ENCODE measurements at places on chromosomes 7 and 10.

DNA sequence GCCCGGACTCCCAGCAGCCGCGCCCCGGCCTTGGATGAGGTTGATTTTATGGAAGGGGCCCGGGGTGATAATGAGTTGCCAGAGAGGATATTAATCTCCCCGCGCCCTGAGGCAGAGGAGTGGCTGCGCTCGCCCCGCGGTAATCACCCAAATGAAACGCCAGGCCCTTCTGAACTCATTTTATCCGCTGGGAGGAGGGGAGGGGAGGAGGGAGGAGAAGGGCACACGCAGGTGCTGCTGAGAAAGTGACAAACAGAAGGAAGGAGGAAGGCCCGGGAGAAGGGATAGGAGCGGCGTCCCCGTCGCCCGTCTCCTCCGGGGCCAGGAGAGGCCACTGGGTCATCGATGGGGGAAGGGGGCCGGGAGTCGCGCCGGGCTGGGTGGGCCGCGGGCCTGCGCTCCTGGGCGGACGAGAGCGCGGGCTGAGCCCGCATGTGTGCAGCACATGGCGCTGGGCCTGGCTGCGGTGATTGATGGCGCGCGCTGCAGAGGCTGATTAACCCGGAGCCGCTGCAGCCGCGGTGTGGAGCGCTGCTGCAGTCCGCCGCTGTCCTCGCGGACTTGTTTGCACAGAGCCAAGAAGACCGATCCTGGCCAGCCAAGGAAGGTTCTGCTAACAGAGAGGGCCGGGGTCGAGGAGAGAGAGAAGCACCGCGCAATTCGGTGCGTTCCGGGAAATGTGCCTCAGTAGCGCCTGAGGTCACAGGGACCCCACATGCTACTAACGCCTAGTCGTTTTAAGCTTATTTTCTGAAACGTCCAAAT is 6.5 kb downstream of the MNX1 start:
- no peak for DNase-seq

GRCh38 chr7:150311711-150312110 is 11.4 kb upstream of the LRRC61 start:
- DNase-seq = no peak

DNA sequence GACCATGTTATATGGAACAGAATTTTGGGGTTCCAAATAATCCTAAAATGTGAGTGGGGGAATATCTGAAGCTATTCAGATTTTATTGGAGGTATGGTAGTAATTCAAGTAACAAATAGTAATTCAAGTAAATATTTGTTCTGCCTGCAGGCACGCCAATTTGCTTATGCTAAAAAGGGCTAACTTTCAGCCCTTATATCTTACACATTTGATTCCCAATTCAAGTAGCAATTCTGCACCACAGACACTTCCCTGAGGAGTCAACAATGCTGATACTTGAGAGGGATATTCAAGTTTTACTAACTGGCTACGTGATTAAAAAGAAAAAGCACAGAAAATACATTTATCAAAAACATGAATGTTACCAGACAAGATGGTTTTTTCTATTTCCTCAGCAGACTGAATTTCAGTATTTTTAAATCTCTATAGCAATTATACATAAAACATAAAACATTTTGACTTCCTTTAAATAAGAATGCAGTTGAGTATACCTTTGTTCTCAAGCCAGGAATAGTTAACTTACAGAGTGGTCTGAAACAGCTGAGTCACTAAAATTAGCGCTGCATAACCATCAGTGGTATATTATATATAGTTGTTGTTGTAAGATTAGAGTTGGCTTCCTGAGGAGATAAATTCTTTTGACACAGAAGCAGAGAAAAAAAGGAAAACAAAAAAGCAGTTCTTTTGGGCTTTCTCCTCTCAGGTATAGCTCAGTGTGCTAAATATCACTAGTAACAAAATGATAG is 33.9 kb downstream of the MTPN start:
- no peak for DNase-seq

DNA sequence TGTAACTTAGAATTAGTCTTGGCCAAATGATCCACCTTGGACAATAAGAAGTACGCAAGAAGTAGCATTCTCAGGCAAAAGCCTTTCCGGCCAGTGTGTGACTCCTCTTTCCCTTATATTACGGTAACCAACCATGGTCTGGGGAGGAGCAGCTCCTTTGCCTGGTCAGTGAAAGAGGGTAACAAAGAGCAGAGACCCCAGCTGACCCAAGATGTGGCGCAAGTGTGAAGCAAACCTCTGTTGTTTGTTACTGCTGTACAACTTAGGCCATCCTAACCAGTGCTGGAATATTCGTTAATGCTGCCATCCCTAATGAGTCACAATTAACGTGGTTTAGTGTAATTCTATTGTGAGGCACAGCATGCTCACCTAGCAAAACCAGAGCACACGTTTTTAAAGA is 44.0 kb downstream of the HIPK2 start:
- DNase-seq = no peak

GRCh38 chr10:115022733-115023132 is 70.4 kb upstream of the ATRNL1 start:
- DNase-seq = no peak

- no peak for DNase-seq
These were observed 5.0 kb downstream of the GAD2 start for GRCh38 chr10:26221541-26221940.

DNA sequence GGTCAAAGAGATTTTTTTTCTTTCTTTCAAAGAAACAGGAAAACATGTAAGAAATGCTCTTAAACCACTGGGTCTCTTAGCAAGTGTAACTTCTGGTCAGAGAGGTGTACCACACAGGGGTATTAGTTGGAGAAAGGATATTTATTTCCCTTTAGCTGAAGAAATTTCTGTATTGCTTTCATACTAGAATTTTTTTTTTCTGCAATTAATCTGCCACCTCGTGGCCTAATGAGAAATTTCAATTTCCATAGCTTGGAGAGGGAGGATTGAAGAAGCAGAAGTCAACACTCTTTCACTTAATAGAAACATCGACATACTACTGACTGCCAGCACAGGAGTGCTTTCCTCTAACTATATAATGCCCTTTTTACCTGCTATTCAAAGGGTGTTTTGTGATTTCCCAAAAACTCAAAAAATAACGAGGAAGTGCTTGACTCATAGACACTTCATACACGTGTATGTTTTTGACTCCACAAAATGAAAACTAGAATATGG is 177.6 kb upstream of the NAMPT start:
- DNase-seq = peak; percentile 6

GRCh38 chr7:145624618-145625017 is 492.0 kb upstream of the CNTNAP2 start:
- DNase-seq = no peak

DNA sequence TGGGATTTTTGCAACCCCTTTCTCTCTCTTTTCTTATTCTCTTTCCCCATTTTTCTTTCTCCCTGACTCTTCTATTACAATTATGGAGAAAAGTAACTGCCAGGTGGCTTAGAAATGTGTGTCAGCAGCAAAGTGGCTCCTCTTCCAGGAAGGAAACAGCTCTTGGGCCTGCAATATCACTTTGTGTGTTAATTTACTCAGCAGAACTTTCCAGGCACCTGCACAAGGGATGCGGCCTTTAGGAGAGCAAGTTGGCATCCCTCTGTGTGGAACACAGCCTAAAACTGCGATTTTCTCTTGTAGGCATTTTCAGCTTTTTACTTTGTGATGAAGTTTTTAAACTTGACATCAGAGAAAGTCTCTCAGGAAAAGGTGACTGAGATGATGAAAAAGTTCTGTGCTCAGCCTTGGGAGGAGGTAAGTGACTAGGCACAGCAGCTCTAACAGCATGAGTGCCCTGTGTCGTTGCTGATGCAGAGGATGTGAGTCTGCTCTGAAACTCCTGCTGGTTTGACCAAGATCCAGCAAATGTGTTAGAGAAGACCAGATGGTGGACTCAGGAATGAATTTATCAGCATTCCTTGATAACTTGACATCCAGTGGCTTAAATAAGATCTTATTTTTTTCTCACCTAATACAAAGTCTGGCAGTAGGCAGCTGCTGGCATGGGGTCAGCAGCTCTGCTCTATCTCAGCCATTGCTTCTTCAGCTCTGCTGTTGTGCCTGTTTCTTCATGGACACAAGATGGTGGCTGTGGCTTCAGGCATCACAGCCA is 47.4 kb upstream of the CC2D2B start:
- no peak for DNase-seq

GRCh38 chr7:159099711-159100231 is 44.9 kb downstream of the VIPR2 start:
- DNase-seq = no peak

DNA sequence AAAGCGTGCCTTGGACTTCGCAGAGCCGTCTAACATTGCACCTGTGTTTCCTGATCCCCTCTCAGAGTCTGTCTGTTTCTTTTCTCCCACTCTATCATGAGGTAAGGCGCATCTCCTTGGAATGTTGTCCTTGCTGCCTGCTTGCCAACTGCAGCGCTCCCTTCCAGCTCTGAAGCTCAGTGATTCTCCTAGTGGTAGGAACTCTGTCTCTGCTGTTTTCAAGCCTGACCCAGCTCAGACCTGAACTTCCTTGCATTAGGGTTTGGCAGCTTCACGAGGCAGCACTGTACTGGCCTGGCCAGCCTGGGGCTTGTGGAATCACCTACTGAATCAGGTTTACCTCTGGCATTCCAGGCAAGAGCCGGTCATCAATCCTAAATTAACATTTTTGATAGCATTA is 123.9 kb downstream of the CREB5 start:
- DNase-seq = no peak

- no peak for DNase-seq
These were observed 38.9 kb upstream of the PLCE1 start for GRCh38 chr10:93954726-93955363.

DNA sequence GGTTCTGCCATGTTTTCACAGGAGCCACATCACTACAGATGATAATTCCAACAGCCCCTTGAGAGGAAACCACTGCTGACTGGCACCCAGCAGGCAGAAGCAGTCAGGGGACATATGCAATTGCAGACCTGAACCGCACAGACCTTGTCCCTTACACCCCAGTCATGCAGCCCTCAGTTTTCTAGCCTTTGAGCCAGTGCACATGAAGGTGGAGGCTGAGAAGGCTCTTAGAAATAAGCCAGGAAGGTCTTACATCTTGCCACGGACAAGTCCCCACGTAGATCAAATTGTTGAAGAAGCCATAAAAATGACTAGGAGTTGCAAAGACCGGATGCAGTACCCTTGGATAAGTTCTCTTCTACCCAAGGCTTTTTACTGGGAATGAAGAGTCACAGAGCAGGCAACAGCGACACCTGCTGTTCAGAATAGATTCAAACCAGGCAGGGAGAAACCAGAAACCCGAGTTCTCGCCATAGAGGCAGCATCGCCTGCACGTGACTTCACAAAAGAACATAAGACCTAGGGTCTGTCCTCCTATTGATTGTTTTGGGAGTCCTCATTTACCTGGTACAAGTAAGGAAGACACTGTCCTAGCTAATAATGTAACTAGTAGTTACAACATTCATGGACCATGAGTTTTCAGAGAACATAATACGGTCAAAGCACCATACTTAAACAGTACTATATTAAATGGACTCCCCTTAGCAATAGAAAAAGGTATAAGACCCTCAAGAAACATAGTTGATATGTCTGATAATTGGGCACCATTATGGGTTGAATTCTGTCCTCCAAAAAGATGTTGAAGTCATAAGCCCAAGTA is 11.1 kb downstream of the STEAP1B start:
- DNase-seq = peak; percentile 62

DNA sequence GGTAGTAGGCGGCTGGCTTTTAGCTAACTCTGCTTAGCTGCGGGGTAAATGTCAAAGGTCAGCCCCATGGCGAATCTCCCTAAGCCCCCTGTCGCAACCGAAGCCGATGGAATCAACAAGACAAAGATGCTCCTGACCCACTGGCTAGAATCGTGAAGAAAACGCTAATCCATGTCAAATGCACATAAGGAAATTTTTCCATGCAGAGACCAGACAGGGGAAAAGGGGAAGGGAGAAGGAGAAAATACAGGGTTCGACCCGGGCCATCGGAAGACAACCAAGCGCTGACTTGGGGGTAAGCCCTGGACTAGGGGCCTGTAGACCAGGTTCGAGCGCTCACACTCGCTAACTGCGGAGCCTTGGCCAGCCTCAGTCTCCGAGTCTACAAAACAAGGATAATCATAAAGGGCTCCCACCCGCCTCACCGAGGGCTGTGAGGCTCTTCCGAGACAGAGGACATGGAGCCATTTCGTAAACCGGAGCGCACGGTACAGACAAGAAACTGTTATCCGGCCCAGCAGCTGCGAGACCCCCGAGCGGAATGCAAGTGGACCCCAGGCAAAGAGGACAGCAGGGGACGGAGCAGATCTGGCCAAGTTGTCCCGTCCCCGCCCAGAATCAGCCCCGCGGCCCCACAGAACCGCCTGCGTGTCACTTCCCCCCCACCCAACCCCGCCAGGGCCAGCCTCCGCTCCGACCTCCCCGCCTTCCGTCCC is 507 bp downstream of the SAR1A start:
- no peak for DNase-seq

DNA sequence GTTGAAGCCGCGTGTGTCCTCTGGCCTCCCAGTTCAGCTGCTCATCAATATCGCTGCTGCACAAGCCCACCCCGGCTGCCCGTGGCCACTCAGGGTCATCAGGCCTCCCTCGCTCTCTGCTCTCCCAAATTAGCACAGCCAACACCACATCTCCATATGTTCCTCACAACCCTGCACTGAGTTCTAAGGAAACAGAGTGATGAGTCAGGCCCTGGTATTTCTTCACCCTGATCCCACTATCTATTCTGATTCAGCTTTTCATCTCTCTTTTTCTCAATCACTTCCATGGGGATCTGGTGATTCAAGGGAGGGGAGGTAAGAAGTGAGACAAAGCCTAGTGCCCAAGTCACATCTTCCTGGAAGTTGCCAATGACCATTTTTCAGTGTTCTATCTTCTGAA is 23.8 kb downstream of the CYTH3 start:
- DNase-seq = no peak

- no peak for DNase-seq
These were observed 1.6 kb downstream of the GLCCI1 start for GRCh38 chr7:7970237-7970530.

- DNase-seq = no peak
These were observed 459.7 kb upstream of the SEMA3A start for GRCh38 chr7:84654273-84654672.

DNA sequence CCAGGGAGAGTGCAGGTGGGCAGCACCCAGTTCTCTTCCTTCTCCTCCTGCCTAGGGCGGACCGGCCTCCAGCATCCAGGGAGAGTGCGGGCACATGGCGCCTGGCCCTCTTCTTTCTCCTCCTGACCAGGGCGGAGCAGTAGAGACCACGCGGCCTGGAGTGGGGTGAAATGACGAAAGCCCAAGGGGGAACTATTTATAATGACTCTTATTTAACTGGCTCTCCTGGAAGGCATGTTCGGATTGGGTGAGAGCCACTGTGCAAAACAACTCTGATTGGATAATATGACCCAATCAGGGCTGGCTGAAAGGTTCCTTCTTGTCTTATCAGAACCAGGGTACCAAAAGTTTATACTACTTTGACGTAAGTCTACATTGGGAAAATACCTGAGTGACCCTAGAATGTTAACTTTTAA is 63.1 kb downstream of the ZNF37A start:
- DNase-seq = no peak

- no peak for DNase-seq
These were observed 348.9 kb upstream of the MEOX2 start for GRCh38 chr7:16035392-16035791.

Measured in CD8-positive, alpha-beta memory T cell (primary cell).